ENCODE measurements at places on chromosomes 2 and 18.

DNA sequence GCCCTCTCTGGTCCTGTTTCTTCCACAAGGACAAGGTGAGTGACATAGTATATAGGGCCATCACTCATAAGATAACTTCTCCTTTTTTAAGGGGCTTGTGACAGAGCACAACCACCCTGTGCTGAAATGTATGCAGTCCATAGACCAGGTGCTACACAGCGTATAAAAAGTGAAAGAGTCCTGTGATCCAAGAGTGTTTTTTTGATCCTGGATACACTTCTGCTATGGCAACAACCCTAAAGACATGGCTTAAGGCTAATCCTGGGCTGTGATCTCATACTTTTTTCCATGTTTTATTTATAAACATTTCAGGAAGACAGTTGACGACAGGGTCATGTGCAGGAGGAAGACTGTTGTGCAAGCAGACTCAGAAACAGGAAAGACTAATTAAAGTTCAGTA is 400.5 kb upstream of the TCF4 start:
- DNase-seq, result no peak

DNA sequence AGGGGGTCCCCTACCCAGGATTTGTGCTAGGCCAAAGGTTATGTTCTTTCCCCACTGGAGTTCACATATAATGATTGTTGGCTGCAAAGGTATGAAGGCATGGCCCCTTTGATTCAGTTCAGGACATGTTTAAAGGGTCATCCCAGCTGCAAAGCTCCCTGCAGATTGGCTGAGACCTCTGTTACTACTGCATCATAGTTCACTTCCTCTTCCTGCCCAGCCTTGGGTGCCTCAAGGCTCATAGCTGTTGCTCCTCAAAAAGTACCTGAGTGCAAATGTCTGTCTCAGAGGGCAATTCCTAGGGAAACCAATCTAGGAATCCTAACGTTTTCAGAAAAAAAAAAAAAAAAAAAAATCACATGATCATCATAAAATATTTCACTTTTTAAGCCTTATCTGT is 125.1 kb downstream of the ATL2 start:
- no peak for DNase-seq

- DNase-seq, result peak; percentile 38
Observed at GRCh38 chr2:152790883-152791282, 72.5 kb downstream of the ARL6IP6 start.

DNA sequence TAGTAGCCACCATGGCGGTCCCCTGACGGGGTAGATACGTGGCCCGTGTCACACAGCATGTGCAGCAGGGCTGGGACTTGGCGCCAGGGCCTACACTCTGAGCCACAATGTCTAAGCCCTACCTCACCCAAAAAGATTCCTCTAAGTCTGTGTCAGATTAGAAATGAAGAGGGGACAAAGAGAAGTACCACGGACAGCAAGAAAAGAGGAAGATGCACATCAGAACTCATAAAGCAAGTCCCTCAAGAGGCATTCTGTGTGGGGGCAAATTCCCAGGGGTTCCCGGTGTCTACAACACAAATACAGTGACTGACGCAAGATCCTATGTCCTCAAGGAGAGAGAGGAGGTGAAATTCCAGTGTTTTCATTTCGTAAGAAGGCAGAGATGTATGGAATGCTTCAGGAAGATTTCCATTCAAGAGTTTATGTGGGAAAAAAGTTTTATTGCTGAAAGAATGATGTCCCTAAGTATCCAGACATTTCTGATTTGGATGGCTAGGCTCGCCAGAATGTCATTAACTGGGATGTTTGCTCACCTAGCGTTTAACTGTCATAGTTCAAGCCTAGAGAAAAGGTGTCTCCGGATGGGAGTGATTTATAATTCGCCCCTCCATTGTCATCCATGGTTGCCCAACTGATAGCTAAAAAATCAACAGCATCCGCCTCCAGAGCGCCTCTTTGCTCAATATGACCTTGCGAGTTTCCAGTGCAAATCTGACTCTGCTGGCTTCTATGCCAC is 75.6 kb upstream of the CHMP1B start:
- no peak for DNase-seq

DNA sequence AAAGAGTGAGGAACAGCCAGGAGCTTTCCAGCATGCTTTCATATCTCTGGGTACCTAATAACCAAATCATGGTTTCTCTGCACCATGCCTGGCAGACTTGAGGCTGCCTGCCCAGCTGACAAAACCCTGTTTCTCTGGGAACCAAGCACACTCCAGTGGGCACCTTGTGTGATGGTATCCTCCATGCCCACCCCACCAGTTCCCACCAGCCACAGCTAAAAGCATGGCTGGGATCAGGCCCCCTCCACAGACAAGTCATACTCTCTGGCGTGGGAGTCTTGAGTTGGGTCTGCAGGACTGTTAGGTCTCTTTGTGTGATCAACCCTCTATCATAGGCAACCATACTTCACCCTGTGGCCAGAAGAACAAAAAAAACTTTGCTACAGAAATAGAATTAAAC is 56.0 kb downstream of the TMEM163 start:
- no peak for DNase-seq

DNA sequence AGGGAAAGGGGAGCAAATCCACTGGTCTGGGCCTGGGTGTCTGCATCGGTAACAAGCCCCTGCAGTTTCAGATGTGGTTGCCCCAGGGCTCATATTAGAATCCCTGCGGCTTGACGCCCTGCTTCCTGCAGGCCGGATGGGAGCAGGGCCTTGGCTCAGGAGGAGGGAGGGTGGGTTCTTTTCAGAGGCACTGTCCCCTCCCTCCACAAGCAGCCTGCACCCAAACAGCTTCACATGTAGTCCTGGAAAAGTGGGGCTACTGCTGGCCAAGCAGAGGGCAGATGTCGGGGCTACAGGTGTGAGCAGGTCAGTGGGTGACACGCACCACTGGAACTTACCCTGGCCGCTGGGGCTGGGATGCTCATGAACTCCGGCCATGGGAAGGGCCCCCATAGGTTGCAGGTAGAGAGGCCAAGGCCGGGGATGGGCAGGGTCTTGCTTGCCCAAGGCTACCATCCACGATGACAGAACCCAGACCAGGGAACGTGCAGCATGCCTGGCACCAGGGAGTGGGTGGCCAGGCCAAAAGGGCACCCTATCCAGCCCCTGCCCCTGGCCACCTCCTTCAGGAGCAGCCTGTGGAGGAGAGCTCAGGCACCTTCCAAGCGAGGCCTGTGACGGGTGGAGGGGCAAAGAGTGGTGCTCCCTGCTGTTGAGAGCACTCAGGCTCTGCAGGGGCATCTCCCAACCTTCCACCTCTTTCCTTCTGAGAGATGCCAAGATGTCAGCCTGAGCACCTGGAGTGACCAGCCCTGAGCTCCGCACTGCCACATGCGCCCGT is 16.8 kb downstream of the ARID5A start:
- DNase-seq, result no peak

- peak; percentile 75 for DNase-seq
Observed at GRCh38 chr2:20291106-20291564, 59.5 kb downstream of the PUM2 start.

GRCh38 chr2:46887028-46887885 is 28.3 kb downstream of the MCFD2 start:
- no peak for DNase-seq

DNA sequence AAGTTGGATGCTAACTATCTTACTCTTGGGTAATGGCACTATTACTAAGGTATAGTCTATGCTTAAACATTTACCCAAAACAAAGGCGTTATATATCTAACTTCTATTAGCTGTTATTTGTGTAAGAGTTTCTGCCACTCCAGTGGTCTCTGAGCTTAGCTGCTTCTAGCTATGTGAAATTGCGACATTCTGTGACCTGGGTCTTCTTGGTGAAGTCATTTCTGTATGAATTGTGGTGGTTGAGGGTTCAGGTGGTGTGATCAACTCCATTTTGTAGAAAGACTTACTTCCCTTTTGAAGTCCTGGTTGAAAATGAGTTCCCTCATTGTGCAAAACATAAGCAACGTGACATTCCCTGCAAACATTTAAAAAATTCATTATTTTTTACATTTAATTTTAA is 221.6 kb downstream of the PIK3C3 start:
- DNase-seq, result no peak

DNA sequence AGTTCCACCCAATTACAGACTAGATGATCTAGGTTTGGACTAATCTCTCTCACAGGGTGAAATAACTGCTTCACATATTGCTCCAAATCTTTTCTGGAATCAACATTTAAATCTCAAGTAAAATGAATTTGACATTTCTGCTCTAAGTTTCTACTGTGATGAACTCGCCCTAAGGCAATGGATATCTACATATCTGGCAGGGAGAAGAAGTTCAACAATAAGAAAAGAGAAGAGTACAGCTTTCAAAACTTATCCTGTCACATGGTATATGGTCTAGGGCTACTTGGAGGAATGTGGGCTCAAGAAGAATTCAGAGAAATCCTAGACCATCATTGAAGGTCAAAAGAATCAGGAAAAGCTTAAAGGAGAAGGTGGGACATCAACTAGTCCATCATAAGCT is 440.2 kb downstream of the MBD2 start:
- no peak for DNase-seq

GRCh38 chr18:75406491-75407445 is 20.7 kb downstream of the SMIM21 start:
- peak; percentile 48 for DNase-seq

GRCh38 chr18:60069145-60069544 is 169.3 kb downstream of the PMAIP1 start:
- DNase-seq, result no peak

DNA sequence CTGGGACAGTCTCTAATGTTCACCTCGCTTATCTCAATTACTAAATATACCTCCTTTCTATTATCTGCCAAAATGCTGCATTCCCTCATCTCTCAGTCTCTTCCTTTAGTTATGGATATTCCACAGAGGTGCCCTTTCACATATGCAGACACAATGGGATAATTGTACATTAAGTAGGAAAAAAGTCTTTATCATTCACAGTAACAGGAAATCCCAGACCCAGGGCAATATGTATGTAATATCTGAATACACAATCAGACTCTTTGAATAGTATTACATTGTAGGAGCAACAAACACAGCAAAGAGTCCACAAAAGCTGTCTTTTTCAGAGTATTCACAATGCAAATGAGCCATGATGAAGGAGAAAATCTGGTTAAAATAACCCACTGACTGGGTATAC is 1399.0 kb upstream of the ZEB2 start:
- no peak for DNase-seq

- no peak for DNase-seq
Observed at GRCh38 chr2:55601849-55602248, 15.6 kb downstream of the PPP4R3B start.

- no peak for DNase-seq
Observed at GRCh38 chr2:131394147-131394931, 30.4 kb upstream of the RAB6D start.

DNA sequence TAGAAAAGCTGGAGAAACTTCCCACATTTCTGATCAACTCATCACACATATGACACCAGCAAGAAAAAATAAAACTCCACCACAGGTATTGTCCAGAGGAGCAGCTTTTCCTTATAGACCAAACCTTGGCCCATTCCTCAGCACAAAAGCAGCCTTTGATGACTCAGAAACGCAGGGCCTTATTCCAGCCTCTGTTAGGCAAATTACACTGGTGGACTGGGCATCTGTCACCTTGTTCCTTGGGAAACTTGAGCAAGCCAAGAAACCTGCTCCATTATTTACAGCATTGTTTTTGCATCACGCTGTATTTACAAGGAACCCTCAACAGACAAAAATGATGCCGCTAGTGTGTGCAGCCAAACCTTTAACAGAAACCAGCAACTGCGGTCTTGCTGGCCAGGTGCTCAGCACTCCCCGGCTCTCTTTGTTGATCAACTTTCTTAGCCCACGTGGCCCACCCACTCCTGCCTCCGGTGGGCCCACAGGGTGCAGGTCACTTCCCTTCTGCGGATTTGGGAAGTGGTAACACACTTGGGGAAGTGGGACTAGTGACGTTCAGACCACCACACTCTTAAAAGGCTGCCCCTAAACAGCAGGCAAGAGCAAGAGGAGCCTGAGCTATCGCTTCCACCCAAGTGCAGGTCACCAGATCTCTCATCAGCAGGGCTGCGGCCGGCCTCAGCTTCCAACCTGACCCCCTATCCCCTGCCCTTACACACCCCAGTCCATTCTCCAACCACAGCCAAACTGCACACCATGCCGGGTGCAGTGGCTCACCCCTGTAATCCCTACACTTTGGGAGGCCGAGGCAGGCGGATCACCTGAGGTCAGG is 1.5 kb downstream of the AP1S3 start:
- DNase-seq, result no peak

DNA sequence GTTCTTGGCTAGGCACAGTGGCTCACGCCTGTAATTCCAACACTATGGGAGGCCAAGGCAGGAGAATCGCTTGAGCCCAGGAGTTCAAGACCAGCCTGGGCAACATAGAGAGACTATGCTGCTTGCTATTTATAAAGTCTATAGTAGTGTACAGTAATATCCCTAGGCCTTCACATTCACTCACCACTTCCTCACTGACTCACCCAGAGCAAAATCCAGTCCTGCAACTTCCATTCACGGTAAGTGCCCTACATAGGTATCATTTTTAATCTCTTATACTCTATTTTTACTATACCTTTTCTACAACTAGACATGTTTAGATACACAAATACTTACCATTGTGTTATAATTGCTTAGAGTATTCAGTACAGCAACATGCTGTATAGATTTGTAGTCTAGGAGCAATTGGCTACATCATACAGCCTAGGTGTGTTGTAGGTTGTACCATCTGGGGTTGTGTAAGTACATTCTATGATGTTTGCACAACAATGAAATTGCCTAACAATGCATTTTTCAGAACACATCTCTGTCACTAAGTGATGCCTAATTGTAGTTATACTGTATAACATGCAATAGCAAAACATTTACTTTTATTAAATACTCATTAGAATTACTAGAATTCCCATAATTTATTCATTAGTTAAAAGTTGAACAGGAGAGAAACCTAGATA is 8.8 kb downstream of the DHX57 start:
- no peak for DNase-seq

DNA sequence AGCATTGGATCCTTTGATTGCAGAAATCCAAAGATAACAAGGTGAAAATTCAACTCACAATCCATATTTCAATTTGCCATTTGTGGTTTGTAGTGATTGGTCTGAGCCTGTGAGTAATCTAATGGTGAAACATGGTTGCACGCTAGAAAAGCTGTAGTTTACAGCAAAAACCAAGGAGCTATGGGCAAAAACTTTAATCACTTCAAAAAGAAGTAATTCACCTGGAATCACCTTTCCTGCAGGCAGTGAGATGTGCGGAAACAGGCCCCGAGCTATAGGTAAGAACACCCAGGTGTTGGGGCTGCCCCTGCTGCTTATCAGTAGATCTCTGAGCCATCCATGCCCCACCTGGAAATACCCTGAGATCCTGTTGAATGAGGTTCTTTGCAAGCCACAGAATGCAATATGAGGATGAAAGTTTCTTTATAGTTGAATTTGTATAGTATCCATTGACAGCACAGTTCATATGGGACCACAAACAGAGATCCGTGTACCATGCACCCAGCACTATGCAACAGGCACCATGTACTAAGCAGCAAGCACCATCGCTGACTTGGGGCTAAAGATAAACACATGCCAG is 208.2 kb downstream of the SPP2 start:
- no peak for DNase-seq
